ENCODE measurements at places on chromosomes 1 and 21. TPM values are rescaled to one million over a fixed set of nuclear protein-coding genes. Genes with fewer than 3 reads are reported as not detected.

Gene CYYR1
- 29.3 TPM for total RNA-seq

Gene HES2
- 1.9 TPM for total RNA-seq

Gene CD2
- 0.44 TPM for total RNA-seq

Gene OPRD1
- 2.5 TPM for total RNA-seq

Gene PTCH2
- 1.1 TPM for total RNA-seq

GRCh38 chr1:53091841-53092645, 30.0 kb downstream of the PODN start:
- DNase-seq: no peak

DNA sequence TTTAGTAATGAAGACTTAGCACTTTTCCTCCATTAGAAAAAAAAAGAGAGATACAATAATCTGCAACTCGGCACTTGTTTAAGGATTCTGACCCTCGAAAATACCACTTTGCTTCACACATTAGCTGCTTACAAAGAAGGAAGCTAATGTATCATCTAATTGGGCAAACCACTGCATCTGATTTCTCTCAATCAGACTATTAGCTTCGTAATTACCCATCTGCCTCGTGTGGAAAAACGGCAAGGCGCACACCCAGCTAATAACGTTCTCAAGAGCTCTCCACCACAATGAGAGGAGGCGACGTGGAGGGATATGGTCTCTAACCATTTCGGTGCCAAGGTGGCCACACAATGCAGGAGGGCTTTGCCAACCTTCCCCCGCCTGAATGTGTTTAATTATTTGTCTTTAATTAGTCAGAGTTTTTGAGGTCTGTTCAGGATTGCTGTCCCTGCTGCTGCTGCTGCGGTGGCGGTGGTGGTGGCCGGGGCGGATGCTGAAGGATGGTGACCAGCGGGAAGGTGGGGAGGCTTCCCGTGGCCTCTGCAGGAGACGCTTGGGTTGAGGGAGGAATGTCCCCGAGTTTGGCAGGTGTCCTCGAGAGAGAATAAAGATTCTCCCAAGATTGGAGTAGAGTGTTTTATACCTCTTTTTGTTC, 374.5 kb downstream of the RPS6KC1 start:
- no peak for DNase-seq

GRCh38 chr1:46553506-46553905, 2.1 kb upstream of the KNCN start:
- no peak for DNase-seq

GRCh38 chr1:235525314-235525713, 21.1 kb upstream of the B3GALNT2 start:
- DNase-seq: no peak

DNA sequence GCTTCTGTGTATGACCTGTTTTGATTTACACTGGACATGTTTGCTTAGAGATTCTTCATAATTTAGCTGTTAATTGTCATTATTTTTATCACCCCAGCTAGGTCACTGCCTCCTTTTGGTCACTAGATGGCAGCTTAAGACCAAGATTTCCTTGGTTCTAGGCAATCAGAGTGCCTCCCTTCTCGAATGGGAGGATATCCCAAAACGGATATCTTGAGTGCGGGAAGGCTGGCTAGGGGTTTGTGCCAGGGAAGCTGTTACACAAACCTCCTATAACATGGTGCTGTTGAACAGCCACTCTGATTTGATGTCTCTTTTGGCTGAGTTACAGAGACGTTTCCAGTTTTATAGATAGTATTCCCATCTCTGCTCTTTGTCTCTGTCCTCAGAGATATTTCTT, 283.5 kb downstream of the S1PR1 start:
- DNase-seq: peak; percentile 39

DNA sequence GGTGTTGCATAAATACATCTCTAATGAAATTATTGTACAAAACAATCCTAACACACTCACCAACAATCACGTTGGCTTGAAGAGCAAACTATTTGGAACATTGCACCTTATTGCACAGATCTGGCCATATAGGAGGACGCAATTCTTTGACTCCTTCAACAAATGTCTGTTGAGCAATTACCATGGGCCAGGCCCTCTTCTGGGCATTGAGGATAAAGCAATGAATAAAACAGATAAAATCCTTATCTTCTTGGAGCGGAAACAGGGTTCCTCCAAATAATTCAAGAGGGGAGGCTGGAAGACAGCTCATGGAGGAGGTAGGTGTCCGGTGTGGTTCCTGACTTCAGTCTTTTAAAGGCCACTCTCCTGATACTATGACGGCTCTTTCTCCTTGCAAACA, 43.3 kb downstream of the PAX7 start:
- DNase-seq: no peak

GRCh38 chr1:119887427-119887826, 8.9 kb downstream of the ADAM30 start:
- DNase-seq: no peak
